ENCODE measurements at places on chromosomes 5 and 9.
A peak's percentile ranks its signal among the peaks of the same experiment; 100 is the strongest.

DNA sequence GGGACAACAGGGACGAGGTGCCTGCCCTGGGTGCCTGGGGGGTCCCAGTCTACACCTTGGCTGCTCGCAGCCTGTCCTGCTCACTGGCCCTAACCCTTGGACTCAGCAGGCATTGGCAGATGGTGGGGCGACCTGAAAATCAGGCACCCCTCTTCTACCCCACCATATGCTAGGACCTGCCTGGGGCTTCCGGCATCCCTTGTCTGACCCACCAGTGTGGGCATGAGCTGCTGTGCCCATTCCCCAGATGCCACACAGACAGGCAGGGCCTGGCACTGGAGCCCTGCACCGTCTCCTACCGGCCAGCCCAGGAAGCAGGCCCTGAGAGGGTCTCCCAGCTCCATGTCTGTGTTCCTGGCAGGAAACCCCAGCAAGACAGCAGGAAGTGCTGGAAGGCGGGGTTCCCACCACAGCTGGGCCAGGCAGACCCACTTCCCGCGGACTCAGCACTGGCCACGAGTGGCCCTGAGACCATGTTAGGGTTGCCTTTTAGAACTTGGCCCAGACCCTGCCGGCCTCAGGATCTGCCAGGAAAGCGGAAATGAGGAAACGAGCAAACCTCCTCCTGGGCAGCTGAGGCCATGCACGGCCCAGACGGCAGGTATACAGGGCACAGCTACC, 3.1 kb downstream of the NINJ1 start:
- no peak for DNase-seq

DNA sequence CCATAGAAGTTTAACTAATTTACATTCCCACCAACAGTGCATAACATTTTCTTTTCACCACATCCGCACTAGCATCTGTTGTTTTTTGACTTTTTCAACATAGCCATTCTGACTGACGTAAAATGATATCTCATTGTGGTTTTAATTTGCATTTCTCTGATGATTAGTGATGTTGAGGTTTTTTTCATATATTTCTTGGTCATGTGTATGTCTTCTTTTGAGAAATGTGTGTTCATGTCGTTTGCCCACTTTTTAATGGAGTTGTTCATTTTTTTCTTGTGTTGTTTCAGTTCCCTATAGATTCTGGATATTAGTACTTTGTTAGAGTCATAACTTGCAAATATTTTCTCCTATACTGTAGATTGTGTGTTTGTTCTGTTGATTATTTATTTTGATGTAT, 163.4 kb downstream of the FER start:
- no peak for DNase-seq

DNA sequence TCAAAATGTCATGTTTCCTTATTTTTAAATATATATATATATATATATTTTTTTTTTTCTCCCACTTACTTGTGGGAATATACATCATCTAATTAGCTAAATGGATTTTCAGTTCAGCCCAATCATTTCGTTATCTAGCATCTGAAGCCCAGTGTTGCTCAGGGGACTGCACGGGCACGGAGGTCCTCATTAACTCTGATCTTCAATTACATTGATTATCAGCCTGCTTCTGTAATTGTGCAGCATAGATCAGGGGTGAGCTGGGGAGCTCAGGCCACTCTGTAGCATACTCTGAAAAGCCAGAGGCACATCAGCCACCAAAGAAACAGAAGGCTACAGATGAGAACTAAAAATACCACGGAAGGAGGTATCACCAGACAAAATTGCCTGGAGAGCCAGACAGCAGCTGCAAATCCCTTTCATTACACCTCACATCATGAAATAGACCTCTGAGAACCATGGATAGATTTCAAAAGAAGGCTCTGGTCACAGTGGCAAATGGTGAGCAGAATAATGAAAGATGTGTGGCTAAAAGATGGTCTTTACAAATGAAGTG, 326.4 kb downstream of the TRIM32 start:
- no peak for DNase-seq

GRCh38 chr9:136791516-136792276, 552 bp downstream of the TMEM141 start:
- peak; percentile 40 for DNase-seq

DNA sequence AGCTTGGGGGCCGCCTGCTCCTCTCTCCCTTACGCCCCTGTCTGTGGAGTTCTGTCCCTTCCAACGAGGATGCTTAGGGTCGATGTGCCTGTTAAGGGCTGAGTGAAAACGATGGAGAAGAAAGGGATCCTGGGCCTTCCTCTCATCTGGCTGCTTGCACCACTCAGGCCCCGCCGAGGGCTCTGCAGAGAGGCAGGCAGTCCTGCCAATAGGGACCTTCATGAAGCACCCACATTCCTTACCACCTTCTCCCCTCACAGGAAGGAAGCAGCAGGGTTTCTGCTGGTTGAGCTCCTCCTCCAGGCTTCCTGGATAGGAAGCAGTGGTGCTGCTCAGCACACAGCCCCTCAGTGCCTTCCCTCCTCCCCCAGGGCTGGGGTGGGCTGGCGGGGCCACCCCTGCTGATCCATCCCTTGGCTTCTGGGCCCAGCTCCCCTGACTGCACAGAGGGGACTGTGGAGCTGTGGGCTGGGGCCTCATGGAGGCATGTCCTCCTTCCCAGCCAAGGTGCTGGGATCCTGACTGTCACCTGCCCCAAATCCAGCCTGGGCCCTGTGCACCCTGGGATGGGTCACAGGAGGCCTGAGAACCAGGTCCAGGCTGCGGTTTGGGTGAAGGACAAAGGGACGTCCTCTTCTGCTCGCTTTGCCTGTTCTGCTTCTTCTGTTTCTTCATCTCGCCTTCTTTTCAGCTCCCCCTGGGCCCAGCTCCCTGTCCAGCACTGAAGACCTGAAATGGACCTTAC, 50.5 kb downstream of the AHRR start:
- no peak for DNase-seq

- no peak for DNase-seq
These were observed 69.7 kb upstream of the TAF11L2 start for GRCh38 chr5:17428176-17428800.
